ENCODE measurements at places on chromosomes 7 and 10.

DNA sequence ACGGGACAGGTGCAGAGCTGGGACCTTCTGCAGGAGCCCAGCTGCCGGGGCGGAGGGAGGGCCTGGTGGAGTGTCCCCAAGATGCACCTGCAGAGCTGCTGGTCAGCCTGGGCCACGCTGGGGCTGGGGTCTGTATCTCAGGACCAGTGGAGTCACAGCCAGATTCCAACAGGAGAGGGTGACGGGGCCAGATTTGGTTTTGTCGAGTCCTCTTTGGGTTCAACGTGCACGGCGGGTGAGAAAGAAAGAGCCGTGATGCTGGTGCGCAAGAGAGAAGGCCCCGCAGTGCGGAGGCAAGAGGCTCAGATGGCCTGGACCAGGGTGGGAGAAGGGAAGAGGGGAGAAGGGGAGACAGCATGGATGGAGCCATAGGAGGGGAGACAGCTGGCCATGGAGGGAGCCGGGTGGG lies 462.9 kb downstream of the PTPRN2 start:
- no peaks in the 10 kb centered on the region for H3K27me3 ChIP-seq
- H3K4me1 ChIP-seq = no peaks in the 10 kb centered on the region
- no peaks in the 10 kb centered on the region for H3K36me3 ChIP-seq
- DNase-seq = no peak
- H3K4me3 ChIP-seq = no peak overlapping the region

- no peaks in the 10 kb centered on the region for H3K4me1 ChIP-seq
- no peaks in the 10 kb centered on the region for H3K36me3 ChIP-seq
- no peak overlapping the region for H3K4me3 ChIP-seq
- DNase-seq = no peak
These were observed 4.7 kb upstream of the ENTPD7 start for GRCh38 chr10:99654390-99655175.

DNA sequence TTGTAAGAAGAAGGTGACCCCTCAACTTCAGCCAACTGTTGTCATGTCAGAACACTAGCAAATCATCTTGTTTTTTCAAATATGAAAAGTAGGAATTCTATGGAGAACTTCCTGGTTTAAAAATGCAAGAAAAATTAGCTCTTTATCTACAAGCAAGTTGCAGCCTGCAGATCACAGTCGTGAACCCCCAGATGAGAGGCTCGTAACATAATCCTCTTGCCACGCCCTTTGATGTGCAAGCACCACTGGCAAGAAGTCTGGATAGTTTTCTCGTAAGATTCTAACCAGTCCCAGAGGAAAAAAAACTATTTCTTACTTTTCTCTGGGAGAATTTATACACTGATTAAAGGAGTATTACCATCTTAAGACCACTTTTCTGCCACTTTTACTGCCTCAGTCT lies 132.3 kb downstream of the DPY19L1 start:
- no peak for DNase-seq
- no peaks in the 10 kb centered on the region for H3K36me3 ChIP-seq

DNA sequence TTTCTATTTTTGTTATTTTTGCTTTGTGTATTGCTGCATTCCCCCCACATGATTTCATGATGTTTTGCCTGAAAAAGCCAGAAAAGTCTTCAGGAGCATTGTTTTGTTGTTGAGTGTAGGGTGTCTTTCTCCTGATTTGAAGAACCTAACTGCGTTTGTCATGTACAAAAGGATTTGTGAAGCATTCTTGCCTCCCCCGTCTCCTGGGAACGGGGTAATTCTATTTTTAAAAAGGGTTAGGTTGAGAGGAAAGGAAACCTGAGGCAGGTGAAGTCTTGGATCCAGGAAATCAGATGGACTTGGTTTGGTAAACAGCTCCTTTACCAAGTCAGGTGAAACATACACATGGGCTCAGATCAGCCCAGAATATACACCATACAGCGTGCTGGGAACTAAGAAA lies 26.0 kb upstream of the BTBD16 start:
- no peak overlapping the region for H3K4me3 ChIP-seq
- H3K27me3 ChIP-seq = no peaks in the 10 kb centered on the region
- H3K27ac ChIP-seq = no peak overlapping the region
- no peak for DNase-seq
- no peaks in the 10 kb centered on the region for H3K36me3 ChIP-seq

DNA sequence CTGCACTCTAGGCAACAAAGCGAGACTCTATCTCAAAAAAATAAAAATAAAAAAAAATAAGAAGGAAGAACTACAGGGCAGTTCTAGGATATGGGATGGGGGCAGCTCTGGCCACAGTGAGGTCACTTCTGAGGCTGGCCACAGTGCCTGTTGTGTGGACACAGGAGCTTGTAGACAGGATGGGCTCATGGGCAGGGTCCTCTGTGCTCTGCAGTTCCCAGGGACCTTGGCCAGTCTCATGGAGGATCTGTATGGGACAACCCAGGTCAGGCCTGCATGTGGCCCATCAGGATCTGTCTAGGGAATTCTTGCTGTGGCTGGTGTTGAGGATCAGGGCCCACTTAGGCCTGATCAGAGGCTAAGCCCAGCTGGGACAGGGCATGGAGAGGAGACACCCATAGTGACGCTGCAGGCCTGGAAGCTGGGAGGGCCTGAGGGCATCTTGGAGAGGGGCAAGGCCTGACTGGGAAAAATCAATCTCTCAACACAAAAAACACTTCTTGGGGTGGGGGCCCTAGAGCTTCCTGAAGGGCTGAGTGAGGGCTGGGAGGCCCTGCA lies 19.4 kb upstream of the PAX2 start:
- peaks cover 96% of the 10 kb centered on the region for H3K27me3 ChIP-seq
- DNase-seq = no peak
- no peak overlapping the region for H3K27ac ChIP-seq
- no peaks in the 10 kb centered on the region for H3K36me3 ChIP-seq

Data from hepatocyte (in vitro differentiated cells).